ENCODE measurements at places on chromosomes 6 and 20. TPM values are rescaled to one million over a fixed set of nuclear protein-coding genes. Genes with fewer than 3 reads are reported as not detected.

The GUCA1A gene
- total RNA-seq: 0.57 TPM

The CDSN gene
- not detected for total RNA-seq

The C6orf118 gene
- 0.50 TPM for total RNA-seq

The TPD52L1 gene
- 142 TPM for total RNA-seq

The SALL4 gene
- total RNA-seq: 12.6 TPM

The SLC18B1 gene
- total RNA-seq: 19.3 TPM

The IMPG1 gene
- total RNA-seq: not detected

The HLA-DPA1 gene
- 2.6 TPM for total RNA-seq

The NKX2-4 gene
- not detected for total RNA-seq

The FGD2 gene
- total RNA-seq: not detected

The ME1 gene
- total RNA-seq: 4.2 TPM

The TDRD6 gene
- 0.19 TPM for total RNA-seq

All from type B pancreatic cell (in vitro differentiated cells).